GOT3 (cell line): ENCODE measurements at places on chromosomes 2 and 18.

DNA sequence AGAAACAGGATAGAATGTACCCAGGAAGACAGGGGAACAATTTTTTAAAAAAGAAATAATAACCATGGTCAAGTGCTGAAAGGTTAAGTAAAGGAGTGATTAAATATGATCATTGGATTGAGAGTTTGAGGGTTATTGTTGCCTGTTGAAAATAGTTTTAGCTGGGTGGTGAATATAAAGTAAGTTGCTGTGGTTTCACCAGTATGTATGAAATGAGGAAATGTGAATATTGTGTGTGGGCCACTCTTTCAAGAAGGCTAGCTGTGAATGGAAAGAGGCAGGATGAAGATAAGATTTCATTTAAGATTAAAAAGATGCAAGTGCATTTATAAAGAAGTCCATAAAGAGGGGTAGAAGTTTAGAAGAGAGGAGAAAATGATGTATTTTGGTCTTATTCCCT lies 53.8 kb downstream of the GULP1 start:
- no peak for DNase-seq

GRCh38 chr2:35454966-35455638 lies 900.5 kb upstream of the CRIM1 start:
- no peak for DNase-seq

GRCh38 chr2:43109261-43109743 lies 117.1 kb downstream of the ZFP36L2 start:
- no peak for DNase-seq

DNA sequence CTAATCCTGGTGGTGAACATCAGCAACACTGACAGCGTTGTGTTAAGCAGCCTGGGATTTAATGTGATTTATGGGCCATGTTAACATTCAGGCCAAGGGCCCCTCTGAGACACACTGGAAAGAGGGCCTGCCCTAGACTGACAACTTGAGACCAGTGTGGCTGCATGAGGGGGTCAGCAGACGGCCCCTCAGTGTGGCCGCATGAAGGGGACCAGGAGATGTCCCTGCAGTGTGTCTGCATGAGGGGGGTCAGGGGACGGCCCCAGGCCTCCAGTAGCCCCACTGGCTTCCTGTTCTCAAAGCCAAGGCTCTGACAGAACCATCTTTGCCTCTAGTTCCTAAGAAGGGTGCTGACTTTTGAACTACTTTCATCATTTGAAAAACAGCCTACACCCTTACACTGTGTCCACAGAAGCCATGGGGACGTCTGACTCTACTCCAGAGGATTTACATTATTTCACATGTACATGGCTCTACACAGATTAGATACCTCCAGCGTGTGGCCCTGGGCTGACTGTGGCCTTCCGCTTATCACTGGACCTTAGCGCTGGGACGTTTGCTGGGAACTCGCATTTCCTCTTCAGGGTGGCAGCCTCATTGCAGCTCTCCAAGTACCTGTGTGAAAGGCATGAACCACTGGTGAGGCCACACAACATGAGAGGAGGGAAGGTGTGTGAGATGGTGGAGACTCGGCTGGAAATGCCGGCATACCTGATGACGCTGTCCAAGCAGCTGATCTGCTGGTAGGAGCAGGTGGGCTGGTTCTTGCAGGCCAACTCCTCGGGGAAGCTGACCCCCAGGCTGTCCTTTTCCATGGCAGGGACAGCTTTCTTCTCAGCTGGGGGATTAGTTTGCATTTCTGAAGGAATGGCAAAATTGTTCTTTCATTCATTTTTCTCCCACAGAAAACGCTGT lies 18.2 kb upstream of the HES6 start:
- no peak for DNase-seq
